ENCODE measurements at places on chromosomes 12 and 14. TPM values are rescaled to one million over a fixed set of nuclear protein-coding genes. Genes with fewer than 3 reads are reported as not detected.
A peak's percentile ranks its signal among the peaks of the same experiment; 100 is the strongest.

DNA sequence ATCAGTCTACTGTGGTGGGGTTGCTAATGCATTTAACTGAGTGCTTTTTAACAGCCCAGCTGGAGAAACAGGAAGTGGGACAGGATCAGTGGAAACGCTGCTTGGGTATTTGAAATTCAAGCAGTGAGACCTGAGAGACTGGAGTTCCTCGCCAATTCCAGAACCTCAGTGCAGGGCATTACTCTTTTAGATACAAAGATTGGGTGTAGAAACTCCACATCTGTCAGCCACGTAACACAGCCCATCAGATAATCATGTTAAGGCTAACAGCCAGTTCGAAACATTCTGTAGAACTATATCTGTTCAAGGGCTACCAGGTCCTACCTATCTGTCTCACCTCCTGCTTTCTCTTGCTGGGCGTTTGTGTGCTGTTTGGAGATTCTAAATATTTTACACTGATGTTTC is 45.5 kb downstream of the RAD52 start:
- DNase-seq: no peak
- H3K27me3 ChIP-seq: no peaks in the 10 kb centered on the region
- H3K36me3 ChIP-seq: peaks cover 24% of the 10 kb centered on the region
- no peak overlapping the region for H3K4me3 ChIP-seq
- H3K4me1 ChIP-seq: peaks cover 34% of the 10 kb centered on the region

- no peaks in the 10 kb centered on the region for H3K4me1 ChIP-seq
- no peak for DNase-seq
- no peak overlapping the region for H3K27ac ChIP-seq
- no peaks in the 10 kb centered on the region for H3K36me3 ChIP-seq
- no peak overlapping the region for H3K4me3 ChIP-seq
Measured at GRCh38 chr14:44795725-44796124, 166.0 kb downstream of the KLHL28 start.

- H3K27ac ChIP-seq: peak overlapping the region; percentile 62
- H3K4me3 ChIP-seq: no peak overlapping the region
- H3K4me1 ChIP-seq: peaks cover 23% of the 10 kb centered on the region
- no peaks in the 10 kb centered on the region for H3K27me3 ChIP-seq
- no peak for DNase-seq
Measured at GRCh38 chr12:109087250-109087649, 6.0 kb downstream of the ALKBH2 start.

The KSR2 gene
- total RNA-seq: not detected

GRCh38 chr12:524167-524951 is 64.6 kb downstream of the B4GALNT3 start:
- no peaks in the 10 kb centered on the region for H3K4me1 ChIP-seq
- no peak overlapping the region for H3K27ac ChIP-seq
- no peak overlapping the region for H3K4me3 ChIP-seq
- DNase-seq: no peak
- peaks cover 6% of the 10 kb centered on the region for H3K27me3 ChIP-seq

- no peak for DNase-seq
- H3K27me3 ChIP-seq: no peaks in the 10 kb centered on the region
- H3K36me3 ChIP-seq: no peaks in the 10 kb centered on the region
- no peak overlapping the region for H3K4me3 ChIP-seq
- H3K4me1 ChIP-seq: no peaks in the 10 kb centered on the region
Measured at GRCh38 chr12:77924703-77925102, 94.0 kb downstream of the NAV3 start.

GRCh38 chr14:75011356-75011994 is 8.8 kb downstream of the EIF2B2 start:
- no peak overlapping the region for H3K4me3 ChIP-seq
- DNase-seq: peak; percentile 47
- H3K27me3 ChIP-seq: no peaks in the 10 kb centered on the region
- H3K27ac ChIP-seq: peak overlapping the region; percentile 78

DNA sequence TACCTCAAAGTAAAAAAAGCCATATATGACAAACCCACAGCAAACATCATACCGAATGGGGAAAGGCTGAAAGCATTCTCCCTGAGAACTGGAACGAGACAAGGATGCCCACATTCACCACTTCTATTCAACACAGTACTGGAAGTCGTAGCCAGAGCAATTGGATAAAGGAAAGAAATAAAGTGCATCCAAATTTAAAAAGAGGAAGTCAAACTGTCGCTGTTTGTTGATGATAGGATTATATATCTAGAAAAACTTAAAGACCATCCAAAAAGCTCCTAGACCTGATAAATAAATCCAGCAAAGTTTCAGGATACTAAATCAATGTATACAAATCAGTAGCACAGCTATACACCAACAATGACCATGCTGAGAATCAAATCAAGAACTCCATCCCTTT is 5.2 kb downstream of the NDUFA12 start:
- peaks cover 33% of the 10 kb centered on the region for H3K4me1 ChIP-seq
- H3K27ac ChIP-seq: no peak overlapping the region
- H3K27me3 ChIP-seq: no peaks in the 10 kb centered on the region
- no peak for DNase-seq

GRCh38 chr12:124622331-124622730 is 54.9 kb upstream of the NCOR2 start:
- no peak for DNase-seq
- no peaks in the 10 kb centered on the region for H3K27me3 ChIP-seq
- no peak overlapping the region for H3K27ac ChIP-seq
- H3K4me1 ChIP-seq: no peaks in the 10 kb centered on the region
- no peaks in the 10 kb centered on the region for H3K36me3 ChIP-seq

GRCh38 chr12:49942921-49943624 is 7.5 kb upstream of the AQP2 start:
- no peak overlapping the region for H3K27ac ChIP-seq
- no peak overlapping the region for H3K4me3 ChIP-seq
- no peaks in the 10 kb centered on the region for H3K27me3 ChIP-seq

GRCh38 chr12:131468206-131468605 is 242.7 kb upstream of the SFSWAP start:
- DNase-seq: no peak
- H3K36me3 ChIP-seq: no peaks in the 10 kb centered on the region
- H3K27me3 ChIP-seq: no peaks in the 10 kb centered on the region
- no peak overlapping the region for H3K27ac ChIP-seq

GRCh38 chr14:51079085-51079484 is 15.8 kb downstream of the TRIM9 start:
- no peak for DNase-seq
- H3K4me3 ChIP-seq: no peak overlapping the region
- H3K27me3 ChIP-seq: no peaks in the 10 kb centered on the region
- H3K36me3 ChIP-seq: no peaks in the 10 kb centered on the region
- no peak overlapping the region for H3K27ac ChIP-seq

The MED6 gene
- 62.3 TPM for total RNA-seq

- H3K4me1 ChIP-seq: peaks cover 2% of the 10 kb centered on the region
- H3K4me3 ChIP-seq: no peak overlapping the region
- DNase-seq: no peak
- H3K36me3 ChIP-seq: no peaks in the 10 kb centered on the region
Measured at GRCh38 chr14:99564256-99564925, 39.6 kb downstream of the CCDC85C start.

DNA sequence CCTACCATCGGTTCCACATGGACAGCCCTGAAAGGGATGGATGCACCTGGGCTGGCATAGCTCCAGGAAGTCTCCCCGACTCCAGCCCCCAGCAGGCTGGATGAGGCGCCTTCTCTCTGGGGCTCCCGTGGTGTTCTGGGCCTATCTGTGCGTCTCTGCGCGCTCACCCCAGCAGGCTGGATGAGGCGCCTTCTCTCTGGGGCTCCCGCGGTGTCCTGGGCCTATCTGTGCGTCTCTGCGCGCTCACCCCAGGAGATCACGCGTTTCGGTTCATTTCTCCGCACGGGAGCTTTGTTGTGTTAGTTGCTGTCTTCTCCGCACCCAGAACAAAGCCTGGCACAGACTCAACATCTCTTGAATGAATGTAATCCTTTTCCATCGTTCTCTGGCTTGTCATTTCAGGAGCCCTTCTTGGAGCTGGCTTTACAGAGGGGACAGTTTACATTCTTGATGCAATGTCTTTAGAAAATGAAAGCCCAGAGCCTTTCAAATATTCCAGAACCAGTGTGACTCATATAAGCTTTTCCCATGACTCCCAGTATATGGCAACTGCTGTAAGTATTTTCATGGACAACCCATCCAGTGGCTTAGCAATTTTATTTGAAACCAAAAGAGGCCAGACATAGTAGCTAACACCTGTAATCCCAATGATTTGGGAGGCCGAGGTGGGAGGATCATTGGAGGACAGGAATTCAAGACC is 40.3 kb downstream of the CFAP251 start:
- no peaks in the 10 kb centered on the region for H3K27me3 ChIP-seq
- no peak for DNase-seq
- no peak overlapping the region for H3K4me3 ChIP-seq

- H3K27ac ChIP-seq: no peak overlapping the region
- H3K4me3 ChIP-seq: no peak overlapping the region
- H3K27me3 ChIP-seq: no peaks in the 10 kb centered on the region
- DNase-seq: no peak
Measured at GRCh38 chr12:77214136-77214535, 148.8 kb upstream of the E2F7 start.

The KRT7 gene
- total RNA-seq: 6.5 TPM

The E2F7 gene
- 6.9 TPM for total RNA-seq

GRCh38 chr12:66044731-66045130 is 85.8 kb downstream of the LLPH start:
- no peaks in the 10 kb centered on the region for H3K36me3 ChIP-seq
- peaks cover 10% of the 10 kb centered on the region for H3K4me1 ChIP-seq
- H3K27ac ChIP-seq: no peak overlapping the region

- DNase-seq: no peak
- no peak overlapping the region for H3K4me3 ChIP-seq
- H3K4me1 ChIP-seq: peaks cover 7% of the 10 kb centered on the region
- H3K27ac ChIP-seq: no peak overlapping the region
- H3K36me3 ChIP-seq: no peaks in the 10 kb centered on the region
Measured at GRCh38 chr12:119157978-119158377, 20.8 kb upstream of the HSPB8 start.
